ENCODE measurements at places on chromosomes 2 and 18. TPM values are rescaled to one million over a fixed set of nuclear protein-coding genes. Genes with fewer than 3 reads are reported as not detected.
A peak's percentile ranks its signal among the peaks of the same experiment; 100 is the strongest.

The NTSR2 gene
- not detected for polyA plus RNA-seq

GRCh38 chr18:46174342-46175041, 70.3 kb downstream of the HAUS1 start:
- peak; percentile 13 for DNase-seq

DNA sequence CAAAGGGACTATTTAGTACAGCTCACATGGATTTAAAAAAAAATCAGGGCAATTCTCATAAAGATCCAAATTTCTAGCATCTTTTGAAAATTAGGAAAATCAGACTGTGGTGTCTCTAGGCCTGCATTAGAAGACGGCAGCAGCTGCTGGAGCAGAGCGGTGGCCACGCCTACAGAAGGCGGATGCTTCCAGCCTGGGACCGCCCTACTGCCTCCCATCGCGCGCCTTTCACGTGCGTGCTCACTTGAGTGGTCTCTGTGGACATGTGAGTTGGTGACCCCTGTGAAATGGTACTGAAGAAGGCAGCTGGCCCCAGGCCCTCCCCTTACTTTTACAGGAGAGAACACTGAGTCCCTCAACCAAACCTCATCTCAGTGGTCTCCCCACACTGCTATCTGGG, 15.2 kb upstream of the ZFP36L2 start:
- DNase-seq: no peak

- DNase-seq: no peak
Measured at GRCh38 chr18:34492652-34493051, 217.4 kb upstream of the DTNA start.

DNA sequence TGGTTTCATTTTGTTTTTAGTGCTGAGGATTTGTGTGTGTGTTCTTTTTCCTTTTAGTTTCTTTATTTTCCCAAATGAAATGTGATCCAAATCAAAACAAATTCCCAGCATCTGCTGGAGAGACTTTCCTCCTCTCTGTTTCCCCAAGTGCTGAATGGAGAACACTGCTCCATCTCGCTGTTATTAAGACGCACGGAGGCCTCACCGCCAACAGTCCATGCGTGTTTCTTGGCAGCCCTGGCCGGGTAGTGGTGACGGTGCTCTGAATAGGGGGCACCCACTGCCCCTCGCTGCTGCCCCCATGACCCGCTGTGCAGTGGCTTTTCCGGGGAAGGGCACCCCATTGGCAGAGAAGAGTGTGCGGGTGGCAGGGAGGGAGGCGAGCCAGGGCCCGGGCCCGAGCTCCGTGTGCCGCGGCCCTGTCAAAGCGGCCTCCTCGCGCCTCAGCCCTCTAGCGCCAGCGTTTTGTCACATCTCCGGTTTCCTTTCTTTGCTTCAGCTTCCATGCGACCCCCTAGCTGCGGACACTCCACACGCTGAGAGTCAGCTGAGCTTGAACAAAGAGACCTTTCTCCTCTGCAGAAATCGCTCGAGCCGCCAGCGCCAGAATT, 473.7 kb upstream of the SALL3 start:
- no peak for DNase-seq

The SPEG gene
- 208 TPM for polyA plus RNA-seq

Data from hindlimb muscle (tissue), 1 donor.